GOT3 (cell line): ENCODE measurements at places on chromosomes 5 and 9.

DNA sequence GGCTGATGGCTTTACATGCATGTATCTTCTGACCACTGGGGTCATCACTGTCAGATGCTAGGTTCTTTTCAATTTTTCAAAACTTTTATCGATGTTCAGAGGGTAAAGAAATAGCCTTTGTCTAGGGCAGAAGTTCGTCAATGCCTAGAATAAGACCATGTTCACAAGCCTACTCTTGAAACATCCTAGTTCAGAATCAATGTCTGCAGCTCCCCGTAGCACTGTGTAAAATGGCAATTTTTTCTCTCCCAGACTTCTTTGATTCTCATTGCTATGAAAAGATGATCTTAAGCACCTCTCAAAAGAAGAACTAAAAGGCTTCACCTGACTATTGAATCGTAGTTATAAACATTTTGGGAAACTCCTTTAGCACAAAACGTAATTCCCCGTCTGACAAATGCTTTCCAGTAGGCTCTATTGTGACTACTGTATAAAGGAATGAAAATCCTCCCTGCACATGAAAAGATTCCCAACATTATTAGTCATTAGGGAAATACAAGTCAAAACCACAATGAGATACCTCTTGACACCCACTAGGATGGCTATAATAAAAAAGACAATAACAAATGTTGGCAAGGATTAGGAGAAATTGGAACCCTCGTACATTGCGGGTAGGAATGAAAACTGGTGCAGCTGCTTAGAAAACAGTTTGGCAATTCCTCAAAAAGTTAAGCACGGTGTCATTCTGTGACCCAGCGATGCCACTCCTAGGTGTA, 263.5 kb downstream of the ARHGAP26 start:
- DNase-seq: no peak

DNA sequence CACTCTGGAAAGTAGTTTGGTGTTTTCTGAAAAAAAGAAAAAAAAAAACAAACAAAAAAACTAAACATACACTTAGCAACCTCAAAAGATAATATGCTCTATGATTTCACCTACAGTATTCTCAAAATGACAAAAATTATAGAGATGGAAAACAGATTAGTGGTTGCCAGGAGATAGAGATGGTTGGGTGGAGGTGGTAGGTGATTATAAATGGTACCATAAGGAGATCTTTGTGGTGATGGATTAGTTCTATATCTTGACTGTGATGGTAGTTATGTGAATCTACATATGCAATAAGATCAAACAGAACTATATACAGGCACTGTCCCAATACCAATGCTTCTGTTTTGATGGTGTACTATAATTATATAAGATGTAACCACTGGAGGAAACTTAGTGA, 32.0 kb downstream of the PTBP3 start:
- no peak for DNase-seq

DNA sequence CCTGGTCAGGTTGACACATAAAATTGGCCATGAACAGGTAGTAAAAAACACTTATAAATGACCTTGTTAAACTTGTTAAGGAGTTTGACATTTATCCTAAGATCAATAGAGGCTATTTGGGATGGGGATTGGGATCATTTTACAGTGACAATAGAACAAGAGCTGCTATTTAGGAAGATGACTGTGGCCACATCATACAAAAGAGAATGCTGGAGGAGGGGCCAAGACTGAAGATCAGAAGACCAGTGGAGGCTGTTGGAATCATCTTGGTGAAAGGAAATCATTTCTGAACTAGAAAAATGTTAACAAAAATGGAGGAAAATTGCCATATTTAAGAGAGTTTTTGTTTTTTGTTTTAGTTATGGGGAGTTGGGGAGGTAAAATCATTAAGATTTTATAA, 304.8 kb upstream of the TLE4 start:
- no peak for DNase-seq

- no peak for DNase-seq
Measured at GRCh38 chr5:142777099-142777498, 6.9 kb downstream of the ARHGAP26 start.
